ENCODE measurements at places on chromosomes 1 and 21.

DNA sequence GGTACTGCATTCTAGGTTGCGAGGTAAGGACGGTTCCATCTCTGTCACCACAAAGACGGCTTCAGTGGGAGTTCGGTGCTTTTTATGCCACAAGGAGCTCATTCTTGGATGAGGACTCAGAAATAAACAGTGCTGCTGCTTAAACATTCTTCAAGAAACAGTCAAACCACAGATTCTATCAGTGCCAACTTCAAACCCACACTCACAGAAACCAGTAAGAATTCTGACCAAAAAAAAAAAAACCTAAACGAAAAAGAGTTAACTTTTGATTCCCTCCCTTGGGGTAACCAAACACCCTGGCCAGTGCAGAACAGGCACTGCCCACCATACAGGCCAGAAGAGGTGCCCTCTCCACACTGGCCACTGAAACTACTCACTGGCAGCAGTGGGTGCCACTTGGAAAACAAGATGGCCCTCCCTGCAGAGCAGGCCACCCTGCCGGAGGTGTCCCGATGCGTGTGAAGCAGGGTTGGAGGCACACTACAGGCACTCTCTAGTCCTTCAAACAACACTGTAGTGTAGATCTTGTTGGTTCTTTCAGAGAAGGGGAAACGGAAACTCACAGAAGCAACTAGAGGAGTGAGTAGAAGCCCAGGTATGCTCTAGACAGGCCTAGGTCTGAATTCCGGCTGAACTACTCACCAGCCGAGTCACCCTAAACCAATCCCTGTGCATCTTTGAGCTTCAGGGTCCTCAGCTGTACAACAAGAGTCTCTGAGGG, 87.3 kb upstream of the TLR5 start:
- H3K36me3 ChIP-seq, result no peaks in the 10 kb centered on the region
- H3K4me3 ChIP-seq, result peak overlapping the region; percentile 60
- no peak for DNase-seq
- no peak overlapping the region for H3K27ac ChIP-seq

- no peak overlapping the region for H3K4me3 ChIP-seq
- H3K27me3 ChIP-seq, result no peaks in the 10 kb centered on the region
- peaks cover 50% of the 10 kb centered on the region for H3K4me1 ChIP-seq
- no peak for DNase-seq
Measured at GRCh38 chr1:84973498-84974334, 23.2 kb downstream of the MCOLN2 start.

DNA sequence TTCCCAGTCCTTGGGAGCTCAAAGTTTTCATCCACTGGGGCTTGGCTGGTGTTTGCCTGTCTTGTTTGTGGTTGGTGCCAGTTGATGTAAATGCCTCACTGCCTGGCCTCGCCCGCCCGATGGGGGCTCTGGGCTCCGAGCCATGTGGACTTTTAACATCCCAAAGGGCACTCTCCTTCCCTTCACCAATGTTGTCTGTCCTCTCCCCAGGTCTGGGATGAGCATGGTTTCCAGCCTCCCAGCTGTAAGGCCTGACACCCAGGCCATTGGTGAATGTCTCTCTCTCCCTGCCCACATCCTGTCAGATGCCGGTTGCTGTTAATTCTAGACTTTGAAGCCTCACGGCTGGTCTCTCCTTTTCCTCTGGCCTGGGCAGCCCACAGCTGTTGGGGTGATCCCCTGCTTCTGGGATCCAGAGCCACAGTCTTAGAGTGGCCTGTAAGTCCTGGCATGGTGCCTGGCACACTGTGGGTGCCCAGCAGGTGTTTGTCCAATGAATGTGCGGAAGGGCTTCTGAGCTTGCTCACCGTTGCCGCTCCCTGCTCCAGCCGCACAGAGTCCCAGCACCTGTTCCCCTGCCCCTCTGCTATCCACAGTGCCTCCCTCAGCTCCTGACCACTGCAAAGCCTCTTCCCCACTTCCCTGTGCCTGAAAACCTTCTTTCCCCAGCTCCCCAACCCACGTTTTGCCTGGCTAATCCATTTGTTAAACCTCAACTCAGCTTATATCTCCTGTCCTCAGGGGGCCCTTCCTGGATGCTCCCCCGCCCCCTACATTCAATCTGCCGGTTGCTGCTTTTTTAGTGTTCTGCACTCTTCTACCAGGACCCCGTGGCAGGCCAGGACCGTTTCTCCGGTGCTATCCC, 3.3 kb upstream of the C1orf174 start:
- H3K27ac ChIP-seq, result peak overlapping the region; percentile 69
- H3K4me3 ChIP-seq, result peak overlapping the region; percentile 97
- peaks cover 9% of the 10 kb centered on the region for H3K36me3 ChIP-seq
- no peak for DNase-seq

DNA sequence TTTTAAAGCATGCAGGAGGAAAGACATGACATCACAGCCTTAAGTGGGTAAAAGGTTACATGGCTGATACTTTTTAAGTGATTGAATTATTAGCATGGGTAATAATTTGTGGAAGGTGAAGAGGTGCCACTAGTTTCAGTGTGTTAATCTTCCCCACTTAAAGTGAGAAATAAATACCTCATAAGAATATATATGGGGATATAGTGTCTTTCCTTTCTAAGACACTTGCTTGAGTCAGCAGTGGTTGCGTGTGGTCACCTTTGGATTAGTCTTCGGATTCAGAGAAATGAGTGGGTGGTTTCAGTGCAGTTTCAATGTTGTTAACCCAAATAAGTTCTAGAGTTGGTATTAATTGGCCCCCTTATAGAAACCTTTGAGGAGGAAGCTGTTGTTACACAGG, 94.1 kb downstream of the ADGRL2 start:
- no peaks in the 10 kb centered on the region for H3K36me3 ChIP-seq
- H3K4me3 ChIP-seq, result no peak overlapping the region
- no peak for DNase-seq
- no peaks in the 10 kb centered on the region for H3K4me1 ChIP-seq
- H3K27ac ChIP-seq, result no peak overlapping the region
- H3K27me3 ChIP-seq, result no peaks in the 10 kb centered on the region

DNA sequence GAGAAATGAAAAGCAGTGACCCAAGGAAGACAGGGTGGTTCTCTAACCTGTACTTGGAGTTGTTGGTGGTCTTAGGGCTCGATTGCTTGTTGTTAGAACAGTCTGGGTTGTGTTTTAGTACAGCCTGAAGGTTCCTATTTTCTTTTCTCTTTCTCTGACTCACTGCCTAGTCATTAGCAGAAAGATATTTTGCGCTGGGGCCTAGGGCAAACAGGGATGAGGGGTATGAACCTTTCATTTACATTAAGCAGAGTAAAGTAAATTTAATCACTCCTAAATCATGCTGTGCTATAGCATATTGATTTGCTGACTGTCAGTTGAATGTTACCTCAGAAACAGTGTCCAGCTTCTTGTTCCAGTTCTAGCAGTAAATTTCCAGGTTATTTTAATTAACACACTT, 197.2 kb downstream of the RWDD3 start:
- H3K36me3 ChIP-seq, result no peaks in the 10 kb centered on the region
- no peak overlapping the region for H3K4me3 ChIP-seq
- no peaks in the 10 kb centered on the region for H3K4me1 ChIP-seq
- H3K27ac ChIP-seq, result no peak overlapping the region
- no peaks in the 10 kb centered on the region for H3K27me3 ChIP-seq

DNA sequence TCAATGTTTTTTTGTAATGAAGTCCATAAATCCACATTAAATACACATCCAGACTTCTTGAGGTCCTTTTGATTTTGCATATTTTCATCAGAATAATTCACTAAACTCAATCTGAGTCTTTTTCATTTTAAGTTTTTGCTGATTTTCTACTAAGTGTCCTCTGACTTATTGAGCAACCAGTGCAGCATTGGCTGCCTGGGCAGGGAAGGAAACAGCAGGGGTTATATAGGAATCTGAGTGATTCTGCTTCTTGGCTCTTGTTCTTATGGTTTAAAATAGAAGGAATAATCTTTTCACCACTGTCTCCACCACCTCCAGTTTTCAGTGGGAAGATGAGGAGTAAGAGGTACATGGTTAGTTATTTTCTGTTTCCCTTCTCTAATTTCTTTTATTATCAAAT, 88.4 kb downstream of the ST6GALNAC5 start:
- H3K27me3 ChIP-seq, result no peaks in the 10 kb centered on the region
- no peak for DNase-seq
- H3K27ac ChIP-seq, result no peak overlapping the region
- no peaks in the 10 kb centered on the region for H3K4me1 ChIP-seq

GRCh38 chr1:165648919-165649572, 18.0 kb downstream of the MGST3 start:
- H3K4me3 ChIP-seq, result no peak overlapping the region
- H3K27me3 ChIP-seq, result no peaks in the 10 kb centered on the region
- H3K27ac ChIP-seq, result peak overlapping the region; percentile 46
- no peak for DNase-seq
- peaks cover 31% of the 10 kb centered on the region for H3K4me1 ChIP-seq
- H3K36me3 ChIP-seq, result peaks cover 16% of the 10 kb centered on the region

- DNase-seq, result no peak
- no peaks in the 10 kb centered on the region for H3K27me3 ChIP-seq
- no peaks in the 10 kb centered on the region for H3K36me3 ChIP-seq
- no peak overlapping the region for H3K27ac ChIP-seq
Measured at GRCh38 chr1:96598416-96599168, 123.0 kb upstream of the PTBP2 start.

GRCh38 chr1:153515504-153516394, 20.0 kb downstream of the S100A6 start:
- peak overlapping the region; percentile 22 for H3K27ac ChIP-seq
- peaks cover 12% of the 10 kb centered on the region for H3K4me1 ChIP-seq
- H3K27me3 ChIP-seq, result no peaks in the 10 kb centered on the region
- H3K36me3 ChIP-seq, result no peaks in the 10 kb centered on the region
- no peak for DNase-seq
- no peak overlapping the region for H3K4me3 ChIP-seq

DNA sequence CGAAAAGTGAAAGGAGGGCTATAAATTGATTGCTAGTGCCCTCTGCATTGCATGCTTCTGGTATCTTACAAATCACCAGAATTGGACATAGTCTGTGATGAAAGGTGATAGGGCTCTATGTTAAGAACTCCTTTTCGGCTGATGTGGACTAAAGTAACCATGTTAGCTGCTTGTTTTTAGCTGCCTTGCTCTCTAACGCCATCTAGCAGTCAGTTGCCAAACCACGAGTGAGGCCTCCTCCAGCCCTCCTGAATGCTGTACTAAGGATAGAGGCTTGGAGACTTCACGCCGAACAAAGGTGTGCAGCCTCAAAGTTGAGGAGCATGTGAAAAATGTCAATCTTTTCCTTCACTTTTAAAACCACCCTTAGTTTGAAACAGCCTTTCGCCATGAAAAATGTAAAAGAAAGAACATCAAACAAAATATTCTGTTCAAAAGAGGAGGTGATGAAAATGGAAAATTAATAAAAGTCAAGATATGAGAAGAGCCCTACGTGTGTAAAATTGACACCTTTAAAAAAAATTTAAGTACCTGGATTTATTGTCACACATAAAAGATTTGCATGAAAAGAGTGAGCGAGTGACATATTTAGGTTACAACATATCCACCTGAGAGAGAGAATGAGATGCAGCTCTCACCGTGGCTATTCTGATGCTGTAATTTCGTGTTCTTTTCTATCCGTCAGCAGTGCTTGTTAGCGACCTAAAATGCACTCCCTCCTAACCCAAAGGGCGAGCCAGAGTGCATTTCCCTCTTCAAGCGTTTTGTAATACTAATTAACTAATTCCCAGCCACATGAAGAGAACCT, 8.1 kb downstream of the LRRC53 start:
- H3K4me1 ChIP-seq, result no peaks in the 10 kb centered on the region
- peak; percentile 9 for DNase-seq
- peaks cover 8% of the 10 kb centered on the region for H3K27me3 ChIP-seq
- no peak overlapping the region for H3K27ac ChIP-seq
- H3K36me3 ChIP-seq, result no peaks in the 10 kb centered on the region

DNA sequence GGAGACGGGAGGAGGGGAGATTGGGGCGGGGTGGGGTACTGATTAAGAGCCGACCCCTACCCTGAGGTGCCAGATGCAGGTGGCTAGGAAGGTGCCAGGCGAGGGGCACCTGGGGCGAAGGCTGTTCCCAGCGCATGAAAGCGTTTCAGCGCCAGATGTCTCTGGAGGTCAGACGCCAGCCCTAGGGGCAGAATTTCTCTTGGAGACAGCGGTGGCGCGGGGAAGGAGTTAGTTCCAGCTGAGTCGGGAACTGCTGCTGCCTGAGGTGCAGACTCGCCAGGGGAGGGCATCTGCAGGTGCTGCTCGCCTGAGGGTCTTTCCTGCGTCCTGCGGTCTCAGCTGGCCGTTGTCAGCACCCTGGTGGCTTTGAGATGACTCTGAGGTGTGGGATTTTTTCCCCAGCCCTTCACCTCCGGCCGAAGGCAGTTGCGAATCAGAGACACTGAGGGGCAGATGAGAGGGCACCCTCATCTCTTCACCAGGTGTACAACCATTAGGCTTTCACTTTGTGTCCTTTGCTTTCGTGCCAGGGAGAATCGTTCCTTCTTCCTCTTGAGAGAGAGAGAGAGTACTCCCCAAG, 539 bp downstream of the CGN start:
- no peaks in the 10 kb centered on the region for H3K36me3 ChIP-seq
- H3K4me1 ChIP-seq, result peaks cover 16% of the 10 kb centered on the region
- H3K27me3 ChIP-seq, result no peaks in the 10 kb centered on the region

- H3K4me1 ChIP-seq, result peaks cover 10% of the 10 kb centered on the region
- DNase-seq, result no peak
- H3K36me3 ChIP-seq, result no peaks in the 10 kb centered on the region
- peak overlapping the region; percentile 77 for H3K4me3 ChIP-seq
Measured at GRCh38 chr1:183024317-183025009, 1.2 kb downstream of the LAMC1 start.

- H3K27me3 ChIP-seq, result no peaks in the 10 kb centered on the region
- H3K4me1 ChIP-seq, result no peaks in the 10 kb centered on the region
- peaks cover 6% of the 10 kb centered on the region for H3K36me3 ChIP-seq
- no peak overlapping the region for H3K4me3 ChIP-seq
Measured at GRCh38 chr1:163296504-163297263, 25.1 kb upstream of the NUF2 start.

- peaks cover 3% of the 10 kb centered on the region for H3K36me3 ChIP-seq
- no peak for DNase-seq
- no peak overlapping the region for H3K27ac ChIP-seq
- H3K4me3 ChIP-seq, result no peak overlapping the region
Measured at GRCh38 chr1:53574621-53575020, 115.4 kb downstream of the DMRTB1 start.

DNA sequence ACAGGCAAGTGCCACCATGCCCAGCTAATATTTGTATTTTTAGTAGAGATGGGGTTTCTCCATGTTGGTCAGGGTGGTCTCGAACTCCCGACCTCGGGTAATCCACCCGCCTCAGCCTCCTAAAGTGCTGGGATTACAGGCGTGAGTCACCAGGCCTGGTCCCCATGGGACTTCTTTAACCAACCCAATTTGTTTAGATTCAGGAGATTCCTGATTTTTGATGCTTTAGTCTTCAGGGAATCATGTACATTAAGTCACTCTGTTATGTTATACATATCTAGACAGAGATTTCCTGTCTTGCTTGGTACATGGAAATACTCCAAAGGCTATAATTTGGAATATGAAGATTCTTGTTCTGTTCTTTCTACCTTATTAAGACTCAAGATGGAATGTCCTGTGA, 202.4 kb upstream of the L1TD1 start:
- H3K27ac ChIP-seq, result no peak overlapping the region
- H3K36me3 ChIP-seq, result peaks cover 13% of the 10 kb centered on the region
- H3K27me3 ChIP-seq, result no peaks in the 10 kb centered on the region
- H3K4me1 ChIP-seq, result no peaks in the 10 kb centered on the region

Measured in effector memory CD8-positive, alpha-beta T cell (primary cell).